Small intestine (tissue), 16 donors: ENCODE measurements at places on chromosomes 2 and 18.

DNA sequence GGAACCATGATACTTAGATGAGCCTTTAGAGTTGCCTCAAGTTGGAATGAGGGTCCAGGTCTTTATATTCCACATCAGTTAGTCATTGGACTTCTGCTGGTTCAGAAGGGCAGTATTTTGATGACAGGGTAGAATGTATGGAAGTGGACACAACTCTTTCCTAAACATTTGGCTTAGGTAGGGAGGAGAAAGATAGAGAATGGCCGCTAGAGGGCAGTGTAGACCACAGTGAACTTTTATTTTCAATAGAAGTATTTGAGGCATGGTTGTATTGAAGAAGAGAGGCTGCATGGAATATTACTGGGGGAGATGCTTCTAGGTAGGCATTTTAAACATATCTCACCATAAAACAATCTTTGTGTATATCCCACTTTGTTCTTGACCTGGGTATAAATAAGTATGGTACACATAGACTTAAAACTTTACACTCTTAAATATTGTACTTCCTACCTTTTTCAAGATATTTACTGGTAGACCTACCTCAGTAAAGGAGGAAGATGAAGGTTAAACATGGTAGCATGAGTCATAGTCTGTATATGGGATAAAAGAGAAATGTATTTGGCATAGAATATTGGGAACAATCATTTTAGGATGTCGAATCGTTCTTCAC, 497.6 kb upstream of the FAM98A start:
- H3K27ac ChIP-seq: no peak overlapping the region
- H3K4me3 ChIP-seq: no peak overlapping the region
- DNase-seq: peak; percentile 79

GRCh38 chr2:137178951-137179377, 413.6 kb downstream of the THSD7B start:
- DNase-seq: peak; percentile 36
- no peak overlapping the region for H3K27ac ChIP-seq
- H3K4me3 ChIP-seq: no peak overlapping the region

- H3K27me3 ChIP-seq: no peaks in the 10 kb centered on the region
- no peaks in the 10 kb centered on the region for H3K36me3 ChIP-seq
- peaks cover 28% of the 10 kb centered on the region for H3K4me1 ChIP-seq
- no peak overlapping the region for H3K4me3 ChIP-seq
- H3K27ac ChIP-seq: no peak overlapping the region
Measured at GRCh38 chr2:75598589-75599155, 37.9 kb upstream of the EVA1A start.

DNA sequence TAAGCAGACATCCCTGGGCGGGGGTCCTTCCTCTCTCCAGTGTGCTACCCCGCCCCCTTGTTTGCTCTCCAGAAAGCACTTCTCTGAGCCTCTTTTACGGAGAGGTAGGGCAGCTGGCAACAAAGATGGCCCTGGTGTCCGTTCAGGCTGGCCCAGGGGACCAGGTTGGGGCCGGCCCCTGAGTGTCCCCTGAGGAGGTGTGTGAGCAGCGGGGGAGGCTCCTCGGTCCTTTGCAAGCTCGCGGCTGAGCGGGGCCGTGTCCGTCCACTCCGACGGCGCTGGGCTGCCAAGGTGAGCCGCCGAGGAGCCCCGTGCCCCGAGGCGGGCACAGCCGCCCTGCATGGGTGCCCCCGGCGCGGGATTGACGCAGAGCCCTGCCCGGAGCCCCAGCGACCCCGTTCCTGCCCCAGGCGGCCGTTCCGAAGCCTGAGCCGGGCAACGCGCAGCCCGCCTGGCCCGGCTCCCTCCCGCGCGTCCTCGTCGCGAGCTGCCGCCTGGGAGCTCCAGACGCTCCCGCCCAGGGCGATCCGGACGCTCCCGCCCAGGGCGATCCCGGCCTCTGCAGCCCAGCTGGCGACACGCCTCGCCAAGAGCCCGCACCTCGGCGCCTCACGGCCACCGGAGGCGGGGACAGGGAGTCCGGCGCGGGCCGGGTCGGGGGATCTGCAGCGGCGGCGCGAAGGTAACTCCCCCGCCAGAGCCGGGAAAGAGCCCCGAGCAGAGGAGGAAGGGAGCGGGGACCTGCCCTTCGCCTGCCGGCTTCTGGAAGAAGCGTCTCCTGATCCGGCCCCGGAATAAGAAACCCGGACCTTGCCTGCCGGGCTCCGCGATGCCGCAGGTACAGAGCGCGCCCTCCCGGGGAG, at the start of gene PROKR1:
TSS of gene PROKR1 (plus strand) at position 569 of the 863 bp plus-strand sequence. CDS start 2,243 bp downstream, outside the sequence.
- H3K36me3 ChIP-seq: no peaks in the 10 kb centered on the region
- DNase-seq: peak; percentile 59
- H3K4me1 ChIP-seq: peaks cover 1% of the 10 kb centered on the region

DNA sequence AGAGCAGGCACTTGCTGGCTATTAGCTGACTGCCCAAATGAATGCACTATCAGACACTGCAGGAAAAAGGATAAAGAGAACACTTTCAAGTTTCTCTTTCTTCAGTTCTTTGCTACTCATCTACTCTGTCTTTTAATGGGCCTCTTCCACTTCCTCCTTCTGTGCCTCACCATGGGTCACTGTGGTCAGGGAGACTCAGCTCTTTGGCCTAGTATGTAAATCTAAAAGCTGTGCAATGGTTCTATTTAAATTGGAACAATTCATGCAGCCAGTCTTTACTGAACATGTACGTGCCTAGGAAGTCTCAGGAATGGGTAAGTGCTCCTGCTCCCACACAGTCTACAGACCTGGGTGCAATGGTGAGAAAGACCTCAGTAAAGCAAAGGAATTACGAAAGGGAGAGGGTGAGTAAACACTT, 79.1 kb upstream of the DNMT3A start:
- H3K27ac ChIP-seq: peak overlapping the region; percentile 52
- H3K27me3 ChIP-seq: no peaks in the 10 kb centered on the region
- H3K4me3 ChIP-seq: no peak overlapping the region
- DNase-seq: no peak
- H3K36me3 ChIP-seq: no peaks in the 10 kb centered on the region

GRCh38 chr2:148554459-148555247, 89.9 kb upstream of the EPC2 start:
- no peaks in the 10 kb centered on the region for H3K27me3 ChIP-seq
- no peak overlapping the region for H3K27ac ChIP-seq
- H3K4me3 ChIP-seq: no peak overlapping the region
- no peaks in the 10 kb centered on the region for H3K4me1 ChIP-seq
- no peak for DNase-seq

DNA sequence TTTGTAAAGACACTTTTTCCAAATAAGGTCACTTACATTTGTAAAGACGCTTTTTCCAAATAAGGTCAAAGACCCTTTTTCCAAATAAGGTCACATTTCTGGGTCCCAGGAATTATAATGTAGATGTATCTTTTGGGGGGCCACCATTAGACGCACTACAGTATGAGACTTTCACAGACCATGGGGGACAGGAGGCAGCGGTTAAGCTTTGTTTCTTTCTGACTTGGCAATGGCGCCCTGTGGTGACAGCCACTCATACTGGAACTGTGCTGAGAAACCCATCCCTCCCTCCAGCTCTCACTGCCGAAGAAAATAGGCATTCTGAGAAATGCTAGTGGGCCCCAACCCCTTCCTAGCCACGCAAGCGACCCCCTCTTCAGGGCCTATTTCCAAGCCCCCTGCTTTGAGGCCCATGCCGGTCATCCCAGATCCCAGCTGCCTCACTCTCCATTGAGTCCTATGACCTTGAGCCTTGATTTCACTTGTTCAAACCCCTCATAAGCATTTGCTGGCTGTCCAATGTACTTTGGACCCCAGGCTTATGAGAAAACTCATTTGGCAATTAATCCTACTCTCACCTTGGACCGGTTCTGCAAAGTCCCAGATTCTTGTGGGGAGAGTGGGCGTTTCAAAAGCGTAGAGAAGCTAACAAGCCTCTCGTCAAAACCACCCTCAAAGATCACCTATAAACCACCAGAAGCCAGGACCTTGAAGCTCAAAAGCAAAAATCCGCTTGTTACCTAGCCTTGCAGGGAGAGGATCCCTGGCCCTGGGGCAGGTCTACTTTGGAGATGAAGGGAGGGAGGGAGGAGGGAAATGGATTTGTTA, 11.3 kb upstream of the SPATA3 start:
- H3K4me3 ChIP-seq: no peak overlapping the region
- H3K27ac ChIP-seq: no peak overlapping the region
- H3K27me3 ChIP-seq: no peaks in the 10 kb centered on the region
- peak; percentile 27 for DNase-seq

- H3K4me3 ChIP-seq: no peak overlapping the region
- no peaks in the 10 kb centered on the region for H3K36me3 ChIP-seq
- H3K27me3 ChIP-seq: no peaks in the 10 kb centered on the region
- no peak overlapping the region for H3K27ac ChIP-seq
- no peak for DNase-seq
Measured at GRCh38 chr2:121219866-121220265, 65.1 kb downstream of the TFCP2L1 start.

DNA sequence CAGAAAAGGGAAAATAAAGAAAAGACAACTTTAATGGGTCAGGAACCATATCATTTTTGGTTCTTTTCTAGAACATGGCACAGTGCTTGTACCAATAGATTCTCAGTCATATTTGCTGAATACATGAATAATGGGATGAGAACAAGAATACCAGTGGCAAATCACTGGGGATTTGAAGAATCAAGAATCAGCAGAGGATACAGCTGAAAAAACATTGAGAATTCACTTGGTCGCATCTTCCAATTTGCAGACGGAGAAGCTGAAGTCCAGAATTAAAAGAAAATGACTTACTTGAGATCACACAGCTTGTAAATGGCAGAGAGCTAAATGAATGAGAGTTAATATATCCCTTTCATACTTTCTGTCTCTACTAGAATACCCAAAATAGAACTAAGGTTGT, 362.2 kb downstream of the RAD51AP2 start:
- no peaks in the 10 kb centered on the region for H3K4me1 ChIP-seq
- no peaks in the 10 kb centered on the region for H3K36me3 ChIP-seq
- H3K27ac ChIP-seq: no peak overlapping the region
- H3K4me3 ChIP-seq: no peak overlapping the region
- H3K27me3 ChIP-seq: no peaks in the 10 kb centered on the region

GRCh38 chr2:241891988-241892298, 22.4 kb downstream of the RTP5 start:
- no peak overlapping the region for H3K27ac ChIP-seq
- H3K36me3 ChIP-seq: no peaks in the 10 kb centered on the region
- no peaks in the 10 kb centered on the region for H3K27me3 ChIP-seq

- H3K4me1 ChIP-seq: peaks cover 15% of the 10 kb centered on the region
- H3K36me3 ChIP-seq: no peaks in the 10 kb centered on the region
- H3K27ac ChIP-seq: peak overlapping the region; percentile 83
- H3K27me3 ChIP-seq: no peaks in the 10 kb centered on the region
- H3K4me3 ChIP-seq: no peak overlapping the region
Measured at GRCh38 chr18:2627821-2628276, 27.7 kb upstream of the SMCHD1 start.

- H3K4me3 ChIP-seq: no peak overlapping the region
- no peaks in the 10 kb centered on the region for H3K36me3 ChIP-seq
- no peaks in the 10 kb centered on the region for H3K27me3 ChIP-seq
- H3K4me1 ChIP-seq: no peaks in the 10 kb centered on the region
- no peak overlapping the region for H3K27ac ChIP-seq
Measured at GRCh38 chr2:209613649-209614305, 157.9 kb upstream of the UNC80 start.

GRCh38 chr18:3397786-3398185, 52.2 kb upstream of the TGIF1 start:
- no peak overlapping the region for H3K4me3 ChIP-seq
- H3K27me3 ChIP-seq: no peaks in the 10 kb centered on the region
- DNase-seq: no peak
- no peaks in the 10 kb centered on the region for H3K4me1 ChIP-seq
- no peaks in the 10 kb centered on the region for H3K36me3 ChIP-seq

DNA sequence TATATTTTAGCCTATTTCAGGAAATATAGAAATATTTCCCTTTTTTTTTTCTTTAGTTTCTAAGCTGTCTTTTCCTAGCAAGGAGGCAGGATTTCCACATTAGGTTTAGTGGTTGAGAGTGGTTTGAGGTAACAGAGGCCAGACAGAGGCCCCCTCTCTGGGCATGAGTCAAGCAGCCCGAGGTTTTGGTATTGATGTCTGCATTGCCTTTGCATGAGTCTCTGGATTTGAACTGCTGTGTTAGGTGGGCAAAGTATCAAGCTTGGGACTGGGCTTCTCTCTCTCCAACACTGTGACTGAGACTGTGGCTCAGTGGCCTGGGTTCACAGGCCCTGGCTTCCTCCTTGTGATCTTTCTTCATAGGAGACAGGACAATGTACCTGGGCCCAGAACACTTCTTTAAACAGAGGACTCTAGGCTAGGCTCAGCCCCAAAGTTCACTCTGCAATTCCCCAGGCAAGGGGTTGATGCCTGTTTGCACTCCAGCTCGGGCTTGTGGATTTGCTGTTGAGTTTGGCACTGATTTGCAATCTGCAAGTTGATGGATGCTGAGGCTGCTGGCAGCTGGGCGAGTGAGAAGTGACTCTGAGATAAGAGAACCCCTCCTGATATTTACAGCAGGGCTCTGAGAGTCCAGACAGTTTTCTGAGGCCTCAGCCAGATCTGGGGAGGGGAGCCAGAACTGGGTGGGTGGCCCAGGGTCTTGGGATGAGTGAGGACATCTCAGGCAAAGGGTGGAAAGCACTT, 271.2 kb downstream of the EN1 start:
- no peaks in the 10 kb centered on the region for H3K27me3 ChIP-seq
- no peaks in the 10 kb centered on the region for H3K4me1 ChIP-seq
- no peak for DNase-seq

GRCh38 chr18:55269622-55270021, 310.4 kb upstream of the CCDC68 start:
- H3K4me1 ChIP-seq: no peaks in the 10 kb centered on the region
- H3K36me3 ChIP-seq: peaks cover 3% of the 10 kb centered on the region
- no peak for DNase-seq
- no peaks in the 10 kb centered on the region for H3K27me3 ChIP-seq
- no peak overlapping the region for H3K27ac ChIP-seq
- H3K4me3 ChIP-seq: no peak overlapping the region
